ENCODE measurements at places on chromosomes 5 and 9. TPM values are rescaled to one million over a fixed set of nuclear protein-coding genes. Genes with fewer than 3 reads are reported as not detected.
A peak's percentile ranks its signal among the peaks of the same experiment; 100 is the strongest.

The IGFBPL1 gene
- not detected for total RNA-seq

The LURAP1L gene
- total RNA-seq: 47.5 TPM

The NUTM2F gene
- not detected for total RNA-seq

The PCDHGA11 gene
- total RNA-seq: 17.8 TPM

DNA sequence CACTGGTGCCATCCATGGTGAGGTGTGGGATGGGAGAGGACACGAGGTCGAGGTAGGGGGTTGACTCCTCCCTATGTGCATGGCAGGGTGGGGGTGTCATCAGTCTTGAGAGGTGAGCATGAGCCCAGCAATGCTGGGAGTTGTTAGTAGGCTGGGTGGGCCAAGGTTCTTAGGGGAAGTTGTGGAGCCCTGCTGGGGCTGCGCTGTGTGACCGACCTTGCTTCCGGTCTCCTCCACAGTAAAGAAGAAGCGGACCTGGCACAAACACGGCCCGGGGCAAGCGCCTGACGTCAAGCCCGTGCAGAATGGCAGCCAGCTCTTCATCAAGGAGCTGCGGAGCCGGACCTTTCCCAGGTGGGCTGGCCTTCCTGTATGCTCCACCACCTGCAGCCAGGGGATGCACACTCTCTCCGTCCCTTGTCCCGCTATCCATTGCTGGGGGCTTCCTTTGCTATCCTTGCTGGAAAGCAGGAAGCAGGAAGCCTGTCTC lies 59.8 kb downstream of the PHF2 start:
- DNase-seq: no peak

- peak; percentile 68 for DNase-seq
These were observed 79.4 kb downstream of the FAM114A2 start for GRCh38 chr5:153959134-153959957.

GRCh38 chr5:136056771-136057335 lies 28.1 kb downstream of the TGFBI start:
- DNase-seq: no peak

DNA sequence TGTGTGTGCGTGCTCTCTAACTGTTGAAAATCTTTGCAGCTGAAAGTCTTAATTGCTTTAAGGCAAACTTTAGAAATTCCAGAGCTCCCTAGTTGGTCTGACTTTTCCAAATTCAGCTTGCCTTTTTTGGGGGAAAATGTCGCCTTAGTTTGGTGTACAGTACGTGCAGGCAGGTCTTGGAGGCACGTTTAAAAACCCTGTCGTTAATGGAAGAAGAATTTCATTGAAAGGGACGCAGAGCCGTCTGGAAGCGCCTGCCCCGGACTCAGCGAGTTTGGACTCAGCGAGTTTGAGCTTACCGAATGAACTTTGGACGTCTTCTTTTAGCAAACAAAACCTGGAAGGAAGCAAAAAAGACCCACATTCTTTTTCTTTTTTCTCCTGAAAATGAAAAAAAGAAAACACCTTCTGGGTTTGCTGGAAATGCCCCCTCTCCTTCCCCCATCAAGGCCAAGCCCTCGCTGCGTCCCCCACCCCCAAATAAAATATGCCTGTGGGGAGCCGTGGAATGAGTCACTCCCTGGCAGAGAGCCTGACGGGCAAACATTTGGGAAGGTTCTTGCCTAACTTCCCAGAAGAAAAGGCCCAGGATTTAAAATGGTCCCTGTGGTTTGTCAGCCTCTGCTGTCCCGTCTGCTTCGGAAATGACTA lies 1.5 kb downstream of the NEK6 start:
- peak; percentile 93 for DNase-seq

Measured in fibroblast of the aortic adventitia (primary cell).